Activated CD4-positive, alpha-beta T cell treated with anti-CD3 and anti-CD28 coated beads, Interleukin-2, Interleukin-4, amounts not matched to agents 100 ng/mL and 50 ng/mL, durations not matched to agents 16 hours and 8 hours (primary cell): ENCODE measurements at places on chromosomes 13 and 19.

DNA sequence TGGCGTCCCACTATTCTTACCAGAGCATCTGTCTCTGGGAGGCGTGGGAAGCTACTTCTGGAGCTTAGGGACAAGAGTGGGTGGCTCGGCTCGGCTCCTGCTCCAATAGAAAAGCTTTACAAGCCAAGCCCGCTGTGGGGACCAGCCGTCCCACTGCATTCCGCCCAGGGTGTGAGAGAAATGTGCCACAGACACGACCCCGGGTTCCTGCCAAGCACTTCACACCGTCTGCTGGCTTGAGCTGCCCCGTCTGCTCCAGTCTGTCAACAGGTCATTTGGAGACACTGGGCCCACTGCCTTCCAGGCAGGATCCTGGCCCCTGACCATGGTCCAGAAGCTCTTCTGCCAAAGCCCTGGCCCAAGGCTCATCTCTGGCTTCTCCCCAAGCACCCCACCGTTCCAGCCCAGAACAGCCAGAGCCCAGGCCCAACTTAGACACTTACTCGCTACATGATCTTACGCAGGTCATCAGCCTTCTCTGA, 6.5 kb upstream of the FKRP start:
- DNase-seq = no peak

GRCh38 chr13:110937511-110938285, 22.8 kb upstream of the ANKRD10 start:
- no peak for DNase-seq

DNA sequence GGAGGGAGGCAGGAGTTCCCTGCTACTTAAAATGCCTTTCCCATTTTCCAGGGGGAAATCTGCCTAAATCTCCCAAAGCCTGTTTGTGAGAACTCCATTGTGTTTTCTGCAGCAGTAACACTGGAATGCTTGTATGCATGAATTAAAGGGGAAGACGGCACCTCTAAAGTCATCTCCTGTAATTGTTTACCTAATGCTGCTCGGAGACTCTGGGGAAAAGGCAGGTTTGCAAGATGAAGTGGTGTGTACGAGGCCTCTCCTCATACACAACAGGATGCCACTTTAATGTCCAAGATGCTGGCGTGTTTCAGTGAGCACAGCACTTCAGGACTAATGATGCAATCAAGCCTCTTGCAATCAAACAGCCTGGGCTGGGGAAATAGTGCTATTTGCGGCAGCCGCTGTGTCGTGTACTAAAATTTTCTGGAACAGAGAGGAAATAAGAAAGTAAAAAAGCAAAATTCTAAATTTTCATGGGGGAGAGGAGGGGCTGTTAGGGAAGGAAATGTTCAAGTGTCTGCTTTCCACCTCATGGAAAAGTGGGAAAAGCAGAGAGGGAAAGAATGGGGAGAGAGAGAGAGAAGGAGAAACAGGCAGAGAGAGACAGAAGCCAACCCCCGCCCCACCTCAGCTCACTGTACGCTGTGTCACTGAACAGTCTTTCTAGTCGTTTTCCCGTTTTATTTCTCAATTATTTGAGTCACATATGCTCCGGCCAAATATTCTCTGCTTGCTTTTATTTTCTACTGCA, 32.9 kb downstream of the TSHZ3 start:
- DNase-seq = no peak

- no peak for DNase-seq
Measured at GRCh38 chr19:43485951-43486350, 18.6 kb downstream of the PHLDB3 start.

DNA sequence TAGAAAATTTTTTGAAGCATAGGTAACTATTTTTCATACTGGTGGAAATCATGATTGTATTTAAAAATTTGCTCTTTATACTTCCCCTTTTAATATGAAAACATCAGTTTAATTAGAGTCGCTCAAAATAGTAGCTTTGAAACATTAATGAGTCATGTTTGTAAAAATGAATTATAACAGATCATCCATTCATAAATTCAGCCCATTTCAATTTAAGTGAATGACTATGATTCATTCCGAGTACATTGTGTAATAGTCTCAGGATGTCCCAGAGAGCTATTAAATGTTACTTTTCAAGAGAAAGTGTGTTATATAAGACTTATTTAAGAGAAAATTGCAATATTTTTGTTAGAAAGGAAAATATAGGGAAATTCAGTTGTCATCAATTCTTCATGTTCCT, 111.0 kb downstream of the FNDC3A start:
- no peak for DNase-seq

DNA sequence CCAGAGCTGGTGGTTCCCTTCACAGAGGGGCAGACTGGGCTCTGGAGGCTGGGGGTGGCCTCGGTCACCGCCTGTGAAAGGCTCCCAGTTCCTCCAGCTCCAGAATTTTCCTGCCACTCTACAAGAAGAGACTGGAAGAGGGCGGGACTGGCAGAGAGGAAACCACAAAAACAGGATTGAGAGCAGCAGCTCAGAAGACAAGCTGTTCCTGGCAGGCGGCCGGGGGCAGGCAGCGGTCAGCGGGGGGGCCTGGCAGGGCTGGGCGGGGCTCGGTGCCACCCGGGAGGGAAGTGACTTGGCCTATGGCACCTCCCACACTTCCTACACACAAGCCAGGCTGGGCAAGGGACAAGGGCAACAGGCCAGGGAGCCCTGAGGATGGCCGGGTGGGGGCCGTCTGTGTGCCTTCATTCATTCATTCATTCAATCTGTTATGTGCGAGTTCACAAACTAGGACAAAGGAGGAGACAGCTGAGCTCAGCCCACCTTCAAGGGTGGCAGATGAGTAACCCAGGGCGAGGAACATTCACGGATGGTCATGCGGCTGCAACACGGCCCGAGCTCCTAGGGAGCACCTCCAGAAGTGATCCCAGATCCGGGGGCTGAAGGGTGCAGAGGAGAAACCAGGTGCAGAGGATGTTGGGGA, 16.9 kb upstream of the BTBD2 start:
- peak; percentile 47 for DNase-seq

DNA sequence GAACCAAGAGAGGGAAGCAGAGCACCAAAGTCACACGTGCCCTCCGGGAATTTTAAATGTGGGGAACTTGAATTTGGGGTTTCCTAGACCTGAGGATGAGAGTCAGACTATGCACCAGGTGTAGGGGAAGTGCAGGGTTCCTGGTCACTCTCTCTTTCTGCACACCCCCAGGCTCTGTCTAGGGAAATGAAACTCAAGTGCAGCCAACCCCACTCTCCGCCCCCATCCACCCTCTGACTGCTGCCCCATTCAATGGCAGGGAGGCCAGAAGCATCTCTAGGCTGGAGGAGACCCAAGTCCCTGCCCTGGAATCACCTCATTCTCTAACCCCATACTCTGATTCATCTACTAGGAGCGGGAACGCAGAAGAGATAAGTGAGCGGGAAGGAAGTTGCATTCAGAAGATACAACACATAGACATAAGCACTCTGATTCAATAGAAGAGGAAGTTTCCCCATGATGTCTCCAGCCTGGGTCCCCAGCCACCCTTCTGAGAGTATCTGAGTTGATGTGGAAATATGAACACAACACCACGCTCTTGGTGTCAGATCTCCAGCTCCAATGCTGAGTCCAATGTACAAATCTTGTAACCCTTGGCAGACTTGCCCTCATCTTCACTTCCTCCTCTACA, 4.7 kb upstream of the SIGLEC14 start:
- no peak for DNase-seq

- DNase-seq = no peak
Measured at GRCh38 chr13:20728579-20729311, 25.2 kb downstream of the IL17D start.

DNA sequence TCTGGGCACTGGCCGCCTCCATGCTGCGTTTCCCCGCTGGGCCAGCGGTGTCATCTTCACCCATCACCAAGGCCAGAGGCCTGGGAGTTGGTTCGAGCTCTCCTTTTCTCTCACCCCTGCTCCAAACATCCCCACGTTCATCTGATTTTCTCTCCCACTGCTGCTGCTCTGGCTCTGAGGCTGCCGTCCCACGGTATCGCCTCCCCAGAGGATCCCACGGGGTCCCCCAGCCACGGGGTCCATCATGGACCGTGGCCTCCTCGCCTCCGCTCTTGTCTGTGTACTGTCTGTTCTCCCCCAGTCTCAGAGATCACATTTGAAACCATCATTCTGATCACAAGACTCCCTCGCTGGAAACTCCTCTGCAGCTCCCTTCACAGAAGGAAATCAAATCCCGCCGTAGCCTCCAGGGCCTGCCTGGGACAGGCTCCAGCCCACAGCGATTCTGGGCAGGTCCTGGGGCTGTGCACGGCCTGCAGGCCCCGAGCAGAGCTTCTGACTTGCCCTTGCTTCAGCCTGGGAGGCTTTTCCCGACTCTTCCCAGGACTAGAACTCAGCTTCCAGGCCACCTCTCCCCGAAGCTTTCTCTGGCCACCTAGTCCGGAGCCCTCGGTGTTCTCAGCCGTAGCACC, 64.2 kb downstream of the SOX1 start:
- DNase-seq = no peak

DNA sequence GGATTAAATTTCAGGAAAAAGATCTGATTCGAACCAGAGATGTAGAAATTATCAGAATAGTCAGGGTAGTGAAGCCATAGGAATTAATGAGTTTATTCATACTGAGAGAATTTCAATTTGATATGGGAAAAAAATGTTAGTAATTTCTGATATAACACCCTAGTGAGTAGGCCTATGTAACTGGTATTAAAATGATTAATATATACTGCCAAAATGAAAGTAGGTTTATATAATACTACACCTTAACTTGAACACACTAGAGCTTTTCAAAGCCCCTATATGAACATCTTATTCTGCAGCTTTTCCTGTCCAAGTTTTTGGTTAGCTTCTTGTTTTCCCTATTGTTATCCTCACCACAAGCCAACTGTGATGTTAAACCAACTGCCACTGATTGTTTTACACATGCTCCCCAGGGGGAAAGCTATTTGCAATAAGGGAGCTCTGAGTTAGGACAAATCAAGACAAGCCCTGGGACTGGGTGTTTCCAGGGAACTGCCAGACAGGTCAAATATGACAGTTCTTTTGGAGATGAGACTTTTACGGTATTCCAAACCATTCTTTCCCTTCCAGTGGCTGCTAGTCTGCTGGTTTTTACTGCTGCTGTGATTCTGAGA, 45.3 kb downstream of the FNDC3A start:
- no peak for DNase-seq

DNA sequence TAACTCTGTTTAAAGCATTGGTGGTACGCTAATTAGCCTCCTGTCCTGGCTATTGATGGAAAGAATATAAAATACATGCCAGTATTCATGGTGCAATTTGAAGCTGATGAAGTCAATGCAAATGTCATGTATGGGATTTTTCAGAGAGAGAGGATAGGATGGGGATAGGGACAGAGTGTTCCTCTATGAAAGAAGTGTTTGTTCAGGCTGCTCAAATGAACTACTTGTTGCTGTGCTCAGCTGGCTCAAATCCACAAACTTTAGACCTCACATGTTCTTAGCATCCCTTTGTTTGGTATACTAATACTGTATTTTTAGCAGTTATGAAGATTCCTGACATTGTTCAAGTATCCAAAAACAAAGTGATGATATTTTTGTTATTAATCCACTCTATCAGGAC, 116.5 kb downstream of the SLITRK1 start:
- DNase-seq = no peak

DNA sequence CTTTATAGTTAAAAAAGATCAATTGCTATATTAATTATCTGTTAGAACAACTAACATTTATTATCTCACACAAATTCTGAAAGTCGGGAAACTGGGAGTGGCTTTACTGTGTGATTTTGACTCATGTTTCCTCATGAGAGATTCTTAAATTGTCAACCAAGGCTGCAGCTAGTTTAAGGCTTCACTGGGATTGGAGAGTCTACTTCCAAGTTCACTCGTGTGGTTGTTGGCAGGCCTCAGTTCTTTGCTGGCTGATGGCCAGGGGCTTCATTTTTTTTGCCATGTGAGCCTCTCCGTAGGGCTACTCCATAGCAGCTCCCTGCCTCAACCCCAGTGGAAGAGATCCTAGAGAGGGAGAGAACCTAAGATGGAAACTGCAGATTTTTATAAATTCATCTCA, 24.5 kb upstream of the LPAR6 start:
- DNase-seq = no peak

GRCh38 chr19:33778089-33778791, 18.4 kb upstream of the KCTD15 start:
- DNase-seq = peak; percentile 87

DNA sequence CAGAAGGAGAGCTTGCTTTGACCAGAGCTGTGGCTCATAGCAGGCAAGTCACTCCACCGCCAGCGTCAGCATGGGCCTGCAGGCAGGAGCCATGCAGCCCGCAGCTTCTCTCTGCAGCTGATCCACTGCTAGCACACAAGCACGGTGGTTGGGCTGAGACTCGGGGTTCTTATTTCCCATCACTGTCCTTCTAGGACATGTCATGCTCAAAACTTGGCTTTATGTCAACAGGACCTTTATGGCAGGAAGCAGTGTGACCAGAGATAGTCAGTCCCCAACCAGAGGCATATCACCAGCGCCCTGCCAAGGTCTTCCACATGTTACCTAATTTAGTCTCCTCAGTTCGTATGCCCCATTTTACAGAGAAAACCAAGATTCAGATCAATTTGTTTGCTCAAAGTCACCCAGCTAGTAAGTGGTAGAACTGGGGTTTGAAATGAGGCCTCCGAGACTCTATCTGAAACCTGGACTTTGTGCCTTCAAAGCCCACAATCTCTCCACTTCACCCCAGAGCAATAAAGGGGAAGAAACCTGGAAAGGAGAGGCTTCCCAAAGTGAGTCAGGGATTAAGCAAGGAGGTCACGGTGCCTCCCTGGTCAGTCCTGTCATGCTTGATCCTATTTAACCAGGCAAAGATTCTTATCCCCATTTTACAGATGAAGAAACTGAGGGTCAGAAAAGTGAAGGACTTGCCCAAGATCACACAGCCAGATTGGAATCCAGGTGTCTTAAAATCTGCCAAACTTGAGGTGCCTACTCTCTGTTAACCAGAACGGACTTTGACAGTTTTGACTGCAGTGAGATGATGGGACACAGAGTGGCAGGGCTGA, 5.1 kb downstream of the TMEM272 start:
- DNase-seq = no peak

GRCh38 chr13:59633290-59633689, 530.4 kb downstream of the DIAPH3 start:
- no peak for DNase-seq

- no peak for DNase-seq
Measured at GRCh38 chr13:108785844-108786243, 156.4 kb downstream of the MYO16 start.

GRCh38 chr19:42548552-42548951, 20.3 kb upstream of the CEACAM1 start:
- no peak for DNase-seq

GRCh38 chr19:13127811-13128575, 9.9 kb downstream of the NACC1 start:
- DNase-seq = no peak

GRCh38 chr13:93296584-93296983, 70.0 kb downstream of the GPC6 start:
- no peak for DNase-seq

DNA sequence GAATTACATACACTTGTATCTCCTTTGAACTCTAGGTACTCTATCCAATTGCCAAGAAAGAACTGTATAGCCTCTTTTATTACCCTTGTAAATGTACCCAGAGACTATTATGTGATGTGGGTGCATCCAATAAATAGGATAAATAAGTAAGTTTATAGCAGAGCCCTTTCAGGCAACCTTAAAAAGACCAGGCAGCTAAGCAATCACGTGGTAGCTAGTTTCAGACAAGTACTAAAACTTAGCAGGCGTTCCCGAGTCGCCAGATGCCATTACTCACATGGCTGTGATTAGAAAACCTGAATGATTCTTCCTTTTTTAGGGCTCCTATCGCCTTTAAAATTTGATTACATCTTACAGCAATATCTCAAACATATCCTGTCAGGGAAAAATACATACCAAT, 1303.0 kb downstream of the EFNB2 start:
- DNase-seq = no peak

GRCh38 chr13:98228661-98229341, 51.7 kb upstream of the RNF113B start:
- no peak for DNase-seq

GRCh38 chr19:33080761-33081681, at the start of gene GPATCH1:
GPATCH1 (plus strand) TSS chr19:33081181; CDS start chr19:33081194, 13 bp downstream.
- DNase-seq = peak; percentile 87
